ENCODE measurements at places on chromosomes 16 and 17. TPM values are rescaled to one million over a fixed set of nuclear protein-coding genes. Genes with fewer than 3 reads are reported as not detected.

Gene RNF222
- total RNA-seq, result not detected

Gene SYNRG
- 50.8 TPM for total RNA-seq

Gene KRTAP4-4
- not detected for total RNA-seq

Gene ARL4D
- 1.9 TPM for total RNA-seq

Gene HBA1
- total RNA-seq, result not detected

Gene ARHGAP23
- 1.0 TPM for total RNA-seq

Gene OR2C1
- not detected for total RNA-seq

Gene DPEP1
- not detected for total RNA-seq

Gene USH1G
- total RNA-seq, result not detected

Gene GPR142
- not detected for total RNA-seq

Gene MYH13
- not detected for total RNA-seq

Gene PRSS33
- 0.22 TPM for total RNA-seq

Gene KRT10
- total RNA-seq, result 57.5 TPM

Gene SLC12A3
- not detected for total RNA-seq

Gene NTN3
- total RNA-seq, result not detected

Gene ODF4
- not detected for total RNA-seq

Gene GRB7
- total RNA-seq, result not detected

Gene PRR29
- 0.24 TPM for total RNA-seq

Gene ADCY7
- 76.6 TPM for total RNA-seq

Gene KRT33A
- total RNA-seq, result not detected

Measured in CD8-positive, alpha-beta memory T cell (primary cell).